ENCODE measurements at places on chromosomes 5 and 9.
A peak's percentile ranks its signal among the peaks of the same experiment; 100 is the strongest.

GRCh38 chr9:121491111-121491510 is 8.5 kb downstream of the GGTA1 start:
- no peak for DNase-seq

GRCh38 chr5:25568989-25569625 is 924.3 kb upstream of the CDH10 start:
- no peak for DNase-seq

- no peak for DNase-seq
Measured at GRCh38 chr9:69179037-69179436, 5.0 kb downstream of the TJP2 start.

DNA sequence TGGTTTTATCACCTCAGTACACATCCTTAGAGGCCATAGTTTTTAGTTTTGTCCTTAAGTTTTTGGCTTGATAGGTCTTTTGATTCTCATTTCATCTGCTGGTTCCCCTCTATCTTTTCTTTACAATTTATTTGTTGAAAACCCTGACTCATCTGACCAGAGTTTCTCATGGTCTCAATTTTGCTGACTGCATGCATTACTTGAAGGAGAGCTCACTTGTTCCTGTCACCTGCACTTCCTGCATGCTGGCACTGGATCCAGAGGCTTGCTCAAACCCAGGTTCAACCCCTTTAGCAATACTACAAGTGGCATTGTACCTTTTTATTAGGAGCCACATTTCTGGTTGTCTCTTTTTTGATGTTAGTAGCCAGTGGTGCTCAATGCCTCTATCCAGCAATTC is 26.7 kb downstream of the FBXO10 start:
- no peak for DNase-seq

DNA sequence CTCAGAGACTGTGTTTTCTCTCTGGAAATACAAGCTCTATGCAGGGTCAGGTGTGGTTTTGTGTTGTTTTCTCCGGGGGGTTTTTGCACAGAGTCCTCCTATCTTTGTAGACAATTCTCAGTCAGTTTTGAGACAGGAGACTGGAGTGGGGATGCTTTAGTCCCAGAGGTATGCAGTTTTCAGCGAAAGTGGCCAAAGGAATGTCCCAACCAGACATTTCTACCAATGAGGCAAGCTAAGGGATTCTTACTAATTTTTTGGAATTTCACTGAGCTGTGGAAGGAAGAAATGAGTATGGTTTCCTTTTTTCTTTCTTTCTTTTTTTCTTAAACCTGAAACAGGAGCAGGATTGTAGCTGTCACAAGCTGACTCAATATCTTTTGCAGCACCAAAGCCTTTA is 35.3 kb upstream of the PLPP1 start:
- DNase-seq = peak; percentile 8

DNA sequence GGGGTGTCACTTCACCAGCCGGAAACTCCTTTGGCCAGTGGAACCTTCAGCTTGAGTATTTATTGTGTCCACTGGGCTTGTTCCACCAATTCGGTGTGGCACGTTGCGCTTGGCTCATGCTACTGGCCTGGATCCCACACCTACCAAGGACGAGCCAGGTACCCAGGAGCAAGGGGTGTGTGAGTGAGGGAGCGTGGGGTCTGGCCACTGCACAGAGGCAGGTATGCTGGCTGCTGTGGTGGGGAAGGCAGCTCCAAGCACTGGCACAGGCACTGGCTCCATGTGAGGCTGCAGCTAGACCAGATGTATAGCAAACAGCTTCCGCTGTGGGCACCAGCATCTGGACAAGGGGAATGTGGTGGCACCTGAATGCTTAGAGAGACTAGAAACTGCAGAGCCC is 28.1 kb upstream of the CYLC2 start:
- DNase-seq = no peak

DNA sequence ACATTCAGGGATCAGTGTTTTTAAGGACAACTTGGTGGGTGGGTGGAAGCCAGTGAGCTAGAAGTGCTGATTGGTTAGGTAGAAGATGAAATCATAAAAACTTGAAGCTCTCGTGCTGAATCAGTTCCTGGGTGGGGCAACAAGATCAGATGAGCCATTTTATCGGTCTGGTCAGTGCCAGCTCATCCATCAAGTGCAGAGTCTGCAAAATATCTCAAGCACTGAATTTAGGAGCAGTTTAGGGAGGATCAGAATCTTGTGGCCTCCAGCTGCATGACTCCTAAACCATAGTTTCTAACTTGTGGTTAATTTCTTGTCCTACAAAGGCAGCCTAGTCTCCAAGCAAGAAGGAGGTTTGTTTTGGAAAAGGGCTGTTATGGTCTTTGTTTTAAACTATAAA is 166.4 kb downstream of the FAM170A start:
- DNase-seq = no peak

DNA sequence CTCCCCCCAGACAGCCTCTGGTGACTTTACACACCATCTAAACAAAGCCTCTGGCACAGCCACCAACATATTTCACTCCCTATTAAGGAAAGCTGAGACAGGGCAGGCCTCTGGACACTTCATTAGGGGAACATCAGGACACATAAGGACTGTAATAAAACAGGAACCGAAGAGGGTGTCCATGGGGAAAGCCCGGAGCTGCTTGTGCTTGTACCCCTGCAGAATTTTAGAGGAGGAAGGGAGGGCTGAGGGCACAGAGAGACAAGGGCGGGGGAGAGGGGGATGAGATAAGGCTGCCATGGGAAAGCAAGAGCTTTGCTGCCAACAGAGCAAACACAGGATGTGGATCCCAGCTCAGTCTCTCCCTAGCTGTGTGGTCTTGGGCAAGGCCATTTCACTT is 138.4 kb downstream of the ASTN2 start:
- no peak for DNase-seq

DNA sequence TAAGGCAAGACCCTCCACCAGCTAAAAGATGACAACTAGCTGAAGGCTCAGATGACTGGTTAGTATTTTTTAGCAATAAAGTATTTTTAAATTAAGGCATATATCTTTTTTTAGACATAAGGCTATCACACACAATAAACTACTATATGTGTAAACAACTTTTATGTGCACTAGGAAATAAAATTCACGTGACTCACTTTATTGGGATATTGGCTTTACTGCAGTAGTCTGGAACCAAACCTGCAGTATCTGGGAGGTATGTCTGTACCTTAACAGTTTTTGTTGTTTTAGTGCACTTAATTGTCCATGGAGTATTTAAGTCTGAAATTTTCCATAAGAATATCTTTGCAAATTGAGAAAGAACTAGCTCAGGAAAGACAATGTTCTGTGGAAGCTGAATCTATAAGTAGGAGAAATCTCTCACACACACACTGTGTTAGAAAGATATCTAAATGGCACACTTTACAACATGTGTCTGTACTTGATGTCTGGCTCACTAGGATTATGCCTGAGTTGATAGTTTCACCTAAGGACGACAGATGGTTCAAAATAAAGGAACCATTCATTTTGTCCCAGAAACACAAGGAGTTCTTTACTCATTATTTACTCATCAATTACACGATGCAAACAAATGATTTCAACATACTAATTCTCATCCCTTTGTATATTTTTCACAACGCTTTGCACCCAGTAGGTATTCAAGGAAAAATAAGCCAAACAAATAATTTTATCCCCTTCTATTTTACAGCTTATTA is 4.6 kb downstream of the RAPGEF6 start:
- DNase-seq = no peak

DNA sequence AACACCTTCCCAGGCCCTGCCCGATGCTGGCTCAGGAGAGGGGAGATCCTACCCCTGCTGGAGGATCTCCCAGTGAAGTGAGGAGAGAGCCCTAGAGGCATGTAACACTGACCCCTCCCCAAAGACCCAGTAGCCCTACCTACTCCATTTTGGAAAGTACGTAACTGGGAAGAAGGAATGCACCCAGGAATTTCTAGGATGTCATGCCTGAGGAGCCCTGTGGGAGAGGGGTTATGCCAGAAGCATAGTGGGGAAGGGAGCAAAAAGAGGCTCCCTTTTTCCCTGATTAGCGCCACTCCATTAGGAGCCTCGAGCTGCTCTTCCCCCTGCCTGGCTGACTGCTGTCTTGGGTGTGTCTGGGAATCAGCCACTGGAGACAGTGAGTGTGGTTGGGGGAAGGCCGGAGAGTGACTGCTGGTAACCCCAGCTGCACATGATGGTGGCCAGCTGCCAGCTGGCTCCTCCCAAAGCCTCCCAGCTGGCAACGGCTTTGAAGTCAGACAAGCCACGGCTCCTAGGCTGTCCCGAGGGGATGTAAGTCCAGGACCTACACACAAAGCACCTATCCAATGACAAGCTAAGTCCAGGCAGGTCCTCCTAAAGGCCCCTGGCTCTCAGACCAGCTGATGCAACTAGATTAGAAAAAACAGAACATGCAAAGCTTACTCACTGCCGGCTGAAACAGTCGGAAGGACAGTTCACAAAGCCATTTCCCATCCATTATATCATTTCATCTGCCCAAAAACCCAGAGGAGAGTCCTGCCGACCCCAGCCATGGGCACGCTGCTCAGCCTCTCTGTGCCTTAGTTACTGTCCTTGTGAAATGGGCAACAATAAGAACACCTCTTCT is 136.5 kb upstream of the ABCA1 start:
- peak; percentile 83 for DNase-seq

DNA sequence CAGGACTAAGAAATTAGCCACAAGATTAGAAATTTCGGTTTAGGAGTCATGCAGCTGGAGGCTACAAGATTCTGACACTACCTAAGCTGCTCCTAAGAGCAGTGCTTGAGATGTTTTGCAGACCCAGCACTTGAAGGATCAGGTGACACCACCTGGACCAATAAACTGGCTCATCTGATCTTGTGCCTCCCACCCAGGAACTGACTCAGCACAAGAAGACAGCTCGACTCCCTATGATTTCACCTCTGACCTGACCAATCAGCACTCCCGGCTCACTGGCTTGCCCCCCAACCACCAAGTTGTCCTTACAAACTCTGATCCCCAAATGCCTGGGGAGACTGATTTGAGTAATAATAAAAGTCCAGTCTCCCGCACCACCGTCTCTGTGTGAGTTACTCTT is 170.4 kb downstream of the TTC39B start:
- DNase-seq = no peak

GRCh38 chr5:142828797-142829535 is 58.8 kb downstream of the ARHGAP26 start:
- no peak for DNase-seq

- no peak for DNase-seq
Measured at GRCh38 chr5:14958188-14958587, 86.6 kb upstream of the ANKH start.

- DNase-seq = no peak
Measured at GRCh38 chr5:172743112-172743959, 27.7 kb downstream of the DUSP1 start.

DNA sequence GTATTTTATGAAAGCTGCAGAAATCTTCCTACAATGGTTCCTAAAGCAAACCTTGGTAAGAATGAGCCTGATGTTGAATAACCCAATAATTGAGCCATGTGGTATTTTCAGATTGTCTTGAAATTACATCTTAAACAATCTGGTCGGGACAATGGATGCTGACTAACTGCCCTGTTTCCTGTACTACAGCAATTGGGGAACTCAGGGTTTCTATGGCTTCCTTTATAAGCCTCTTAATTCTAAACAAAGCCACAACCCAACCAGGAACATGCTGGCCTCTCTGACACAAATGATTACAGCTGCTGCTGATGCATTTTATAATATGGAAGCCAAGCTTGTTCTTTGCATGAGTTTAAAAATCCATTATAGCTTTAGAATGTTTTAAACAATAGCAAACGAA is 30.2 kb downstream of the PTPN3 start:
- no peak for DNase-seq

- no peak for DNase-seq
Measured at GRCh38 chr5:54671111-54671531, 153.6 kb downstream of the SNX18 start.

- no peak for DNase-seq
Measured at GRCh38 chr9:107636571-107637381, 147.2 kb upstream of the KLF4 start.

DNA sequence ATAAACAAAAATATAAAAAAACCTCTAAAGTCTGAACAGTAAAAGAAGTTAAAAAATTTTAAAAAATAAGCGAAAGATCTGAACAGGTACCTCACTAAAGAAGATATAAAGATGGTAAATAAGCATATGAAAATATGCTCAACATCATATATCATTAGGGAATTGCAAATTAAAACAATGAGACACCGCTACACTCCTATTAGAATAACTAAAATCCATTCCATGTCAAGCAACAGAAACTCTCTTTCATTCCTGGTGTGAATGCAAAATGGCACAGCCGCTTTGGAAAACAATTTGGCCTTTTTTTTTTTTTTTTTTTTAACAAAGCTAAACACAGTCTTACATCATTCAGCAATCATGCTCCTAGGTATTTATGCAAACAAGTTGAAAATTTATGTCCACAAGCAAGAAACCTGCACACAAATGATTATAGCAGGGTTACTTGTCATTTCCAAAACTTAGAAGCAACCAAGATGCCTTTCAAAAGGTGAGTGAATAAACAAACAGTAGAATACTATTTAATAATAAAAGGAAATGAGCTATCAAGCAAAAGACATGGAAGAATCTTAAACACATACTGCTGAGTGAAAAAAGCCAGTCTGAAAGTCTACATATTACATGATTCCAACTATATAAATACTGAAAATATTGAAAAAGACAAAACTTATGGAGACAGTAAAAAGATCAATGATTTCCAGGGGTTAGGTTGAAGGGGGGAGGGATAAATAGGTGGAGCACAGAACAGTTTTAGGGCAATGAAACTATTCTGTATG is 22.1 kb downstream of the ANXA1 start:
- no peak for DNase-seq

DNA sequence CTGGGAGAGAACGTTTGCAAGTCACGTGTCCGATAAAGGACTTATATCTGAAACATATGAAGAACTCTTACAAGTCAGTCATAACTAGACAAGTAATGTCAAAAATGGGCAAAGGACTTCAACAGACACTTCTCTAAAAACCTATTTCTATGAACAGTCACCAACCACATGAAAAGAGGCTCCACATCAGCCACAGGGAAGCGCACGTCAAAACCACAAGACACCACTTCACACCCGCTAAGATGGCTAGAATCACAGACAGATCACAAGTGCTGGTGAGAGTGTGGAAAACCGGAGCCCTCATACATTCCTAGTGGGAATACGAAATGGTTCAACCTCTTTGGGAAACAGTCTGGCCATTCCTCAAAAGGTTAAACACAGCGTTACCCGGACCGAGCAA is 11.5 kb upstream of the CARD9 start:
- DNase-seq = no peak

DNA sequence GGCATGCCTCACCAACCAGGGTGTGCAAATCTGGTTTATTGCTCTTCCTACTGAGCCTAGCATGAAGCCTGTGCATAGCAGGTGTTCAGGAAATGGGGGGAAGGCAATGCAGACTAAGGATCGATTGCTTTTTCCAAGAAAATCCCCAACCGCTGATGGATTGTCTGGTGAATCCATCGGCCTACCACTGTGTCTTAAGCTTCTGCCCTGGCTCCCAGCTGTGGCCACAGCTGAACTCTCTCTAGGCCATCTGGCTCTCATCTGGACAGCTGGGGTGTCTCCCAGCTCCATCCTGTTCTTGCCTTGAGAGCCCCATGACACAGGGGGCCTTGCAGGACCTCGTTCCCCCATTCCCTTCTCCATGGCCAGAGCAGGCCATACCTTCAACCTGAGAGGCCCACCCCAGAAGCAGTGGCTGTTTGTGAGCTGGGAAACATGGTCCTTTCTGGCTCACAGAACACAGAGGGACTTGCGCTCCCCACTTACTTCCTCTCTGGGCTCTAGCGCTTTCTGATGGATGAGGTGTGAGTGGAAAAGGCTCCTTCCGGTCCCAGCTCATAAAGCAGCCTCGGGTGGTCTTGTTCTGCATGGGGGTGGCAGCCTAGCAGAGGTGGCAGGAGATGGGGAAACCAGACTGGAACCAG is 41.8 kb downstream of the COL27A1 start:
- DNase-seq = no peak
